ENCODE measurements at places on chromosomes 5 and 9.

DNA sequence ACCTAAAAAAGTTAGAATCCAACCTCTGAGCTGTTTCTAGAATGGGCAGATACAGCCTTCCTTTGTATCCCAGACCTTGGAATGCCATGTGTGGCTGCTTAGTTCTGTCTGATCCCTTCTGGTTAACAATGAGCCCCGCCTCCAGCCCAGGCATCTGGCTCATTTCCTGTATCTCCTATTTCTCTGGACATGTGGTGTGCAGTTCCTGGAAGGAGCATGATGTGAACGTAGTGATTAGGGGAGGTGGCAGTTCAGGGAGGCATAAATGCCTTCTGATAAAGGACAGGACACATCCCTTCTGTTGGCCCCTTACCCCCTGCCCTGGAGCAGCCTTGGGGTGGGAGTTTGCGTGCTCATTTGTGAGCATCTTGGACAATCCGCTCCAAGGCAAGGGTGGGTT is 243.0 kb downstream of the ZSWIM6 start:
- DNase-seq: no peak

- no peak for DNase-seq
Measured at GRCh38 chr9:90556897-90557675, 85.5 kb downstream of the DIRAS2 start.

- DNase-seq: peak; percentile 78
Measured at GRCh38 chr5:67165526-67166459, 30.8 kb downstream of the CD180 start.

DNA sequence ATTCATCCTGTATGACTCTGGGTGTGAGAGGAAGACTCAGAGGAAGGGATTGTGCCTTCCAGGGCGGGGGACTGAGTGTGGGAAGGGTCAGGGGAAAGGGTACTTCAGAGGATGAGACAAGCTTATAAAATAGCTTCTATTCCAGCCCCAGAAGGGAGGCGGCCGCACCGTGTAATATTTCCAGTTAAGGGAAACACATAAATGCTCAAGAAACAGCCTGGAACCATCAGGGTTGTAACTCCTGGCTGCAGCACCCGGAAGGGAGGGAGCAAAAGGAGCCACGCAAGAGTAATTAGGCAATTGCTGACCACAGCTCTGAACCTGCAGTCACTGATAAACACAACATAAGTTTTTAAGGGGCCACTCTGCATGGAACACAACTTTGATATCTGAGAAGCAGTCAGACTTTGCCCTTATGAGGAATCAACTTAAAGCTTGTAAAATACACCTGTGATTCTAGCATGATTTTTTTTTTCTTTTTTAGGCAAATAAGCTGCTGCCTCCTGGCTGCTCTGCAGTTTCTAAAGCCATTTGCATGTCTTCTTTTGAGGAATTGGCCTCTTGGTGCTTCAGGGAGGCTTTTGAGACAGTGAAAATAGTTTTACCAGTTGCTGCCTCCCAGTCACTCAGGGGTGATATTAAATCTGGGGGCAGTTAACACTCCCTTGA is 382.7 kb downstream of the ENC1 start:
- DNase-seq: no peak

- peak; percentile 35 for DNase-seq
Measured at GRCh38 chr5:168578538-168579487, at the start of gene PANK3. PANK3 (minus strand) TSS chr5:168579368; CDS start chr5:168579283, 85 bp downstream.

- no peak for DNase-seq
Measured at GRCh38 chr5:140338908-140339307, 7.5 kb downstream of the HBEGF start.

GRCh38 chr9:7287065-7287464 is 512.5 kb downstream of the DMAC1 start:
- no peak for DNase-seq

DNA sequence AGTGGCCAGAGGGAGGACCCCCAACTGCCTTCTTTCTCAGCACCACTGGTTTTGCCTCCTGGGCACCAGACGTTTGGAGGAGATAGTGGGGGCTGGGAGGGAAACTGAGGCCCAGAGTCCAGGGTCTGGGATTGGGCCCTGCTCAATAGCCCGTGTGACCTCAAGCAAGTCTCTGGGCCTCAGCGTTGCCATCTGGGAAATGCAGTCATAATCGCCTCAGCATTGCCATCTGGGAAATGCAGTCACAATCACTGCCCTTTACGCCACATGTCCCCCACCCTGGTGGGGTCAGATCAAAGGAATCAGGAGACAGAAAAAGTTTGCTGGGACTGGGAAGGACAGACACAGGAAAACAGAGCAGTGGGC is 1.6 kb downstream of the SH2D3C start:
- no peak for DNase-seq

DNA sequence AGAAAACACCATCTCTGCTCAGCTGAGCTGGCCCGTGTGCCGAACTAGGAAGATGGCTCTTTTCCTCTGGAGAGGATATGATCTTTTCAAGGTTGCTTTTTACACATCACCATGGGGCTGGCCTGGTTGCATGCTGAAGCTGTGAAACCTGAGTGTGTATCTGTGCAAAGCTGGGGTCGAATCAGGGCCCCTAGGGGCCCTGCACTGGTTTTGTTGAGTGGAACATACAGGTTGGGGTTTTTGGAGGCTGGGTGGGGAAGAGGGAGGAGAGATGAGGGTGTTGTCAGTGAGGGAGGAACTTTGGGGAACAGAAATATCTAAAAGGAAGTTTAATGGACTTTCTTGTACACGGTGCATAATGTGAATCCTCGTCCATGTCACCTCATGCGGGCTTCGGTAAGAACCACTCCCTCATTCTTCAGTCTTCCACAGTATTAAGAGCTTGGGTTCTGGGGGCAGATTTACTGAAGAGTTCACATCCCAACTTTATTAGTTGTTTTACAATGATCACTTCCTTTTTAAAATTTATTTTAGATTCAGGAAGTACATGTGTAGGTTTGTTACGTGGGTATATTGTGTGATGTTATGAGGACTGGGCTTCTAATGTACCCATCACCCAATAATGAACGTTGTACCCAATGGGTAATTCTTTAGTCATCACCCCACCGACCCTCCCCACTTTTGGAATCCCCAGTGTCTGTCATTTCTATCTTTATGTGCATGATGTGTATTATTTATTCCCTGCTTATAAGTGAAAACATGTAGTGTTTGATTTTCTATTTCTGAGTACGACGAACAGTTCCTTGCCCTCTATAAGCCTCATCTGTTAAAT is 238.2 kb downstream of the NR3C1 start:
- no peak for DNase-seq

DNA sequence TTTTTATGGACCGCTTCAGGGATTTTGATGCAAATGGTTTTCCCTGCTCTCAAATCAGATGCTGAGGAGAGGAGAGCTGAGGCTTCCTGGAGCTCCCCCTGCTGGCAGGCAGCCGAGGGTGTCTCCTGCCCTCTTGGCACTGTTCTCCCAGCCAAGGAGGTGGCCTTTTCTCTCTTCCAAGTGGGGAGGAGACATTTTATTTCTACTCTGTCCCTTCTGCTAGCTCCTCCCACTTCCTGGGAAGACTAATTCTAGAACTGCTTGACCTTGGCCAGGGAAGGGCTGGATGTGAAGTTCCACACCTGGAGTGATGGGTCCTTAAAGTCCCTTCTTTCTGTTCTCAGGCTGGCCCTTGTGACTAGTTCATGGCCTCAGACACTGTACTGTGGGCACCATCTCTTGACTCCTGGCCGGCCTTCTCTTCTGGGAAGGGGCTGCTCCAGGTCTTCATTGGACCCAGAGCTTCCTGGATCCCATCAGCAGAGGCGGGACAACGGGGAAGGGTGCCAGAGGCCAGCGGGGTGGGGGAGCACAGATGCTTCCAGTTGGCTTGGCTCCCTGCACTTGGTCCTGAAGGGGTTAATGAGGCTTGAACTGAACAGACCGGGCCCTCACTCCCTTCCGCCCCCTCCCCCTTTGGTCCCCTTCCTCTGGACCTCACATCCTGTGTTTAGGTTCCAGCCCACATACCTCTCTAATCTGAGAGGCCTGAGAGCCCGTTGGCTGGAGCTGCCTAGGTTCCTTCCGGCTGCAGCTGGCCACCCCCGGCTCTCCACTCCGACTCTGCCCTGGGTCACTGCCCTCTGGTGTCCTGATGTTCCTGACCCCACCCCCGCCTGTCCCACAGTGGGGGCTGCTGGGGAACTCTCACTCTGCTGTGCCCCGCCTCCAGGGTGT is 32.1 kb downstream of the PTPA start:
- DNase-seq: peak; percentile 61

GRCh38 chr9:127746959-127747569 is 12.0 kb upstream of the TOR2A start:
- DNase-seq: no peak

DNA sequence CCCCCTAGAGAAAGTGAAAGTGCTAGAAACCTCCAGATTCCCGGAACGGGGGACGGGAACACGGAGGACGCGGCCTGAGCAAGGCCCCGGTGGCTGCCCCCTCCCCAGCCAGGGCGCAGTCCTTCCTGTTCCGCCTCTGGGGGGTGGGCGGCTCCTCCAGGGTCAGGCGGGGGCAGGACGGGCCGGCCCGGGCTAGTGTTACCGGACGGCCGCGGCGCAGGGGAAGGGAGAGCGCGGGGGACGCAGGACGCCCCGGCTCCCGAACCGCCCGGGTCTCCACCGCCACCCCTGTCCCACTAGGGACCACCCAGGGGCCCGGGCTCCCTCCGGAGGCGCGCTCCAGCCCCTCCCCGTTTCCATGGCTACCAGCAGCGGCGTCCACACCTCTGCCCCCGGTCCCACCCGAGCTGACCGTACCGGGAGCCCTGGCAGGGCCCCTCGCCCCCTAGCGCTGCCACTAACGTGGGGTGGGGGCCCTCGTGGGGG is 579 bp downstream of the SLC12A7 start:
- no peak for DNase-seq

GRCh38 chr5:67104859-67105258 is 91.7 kb downstream of the CD180 start:
- DNase-seq: no peak
